Pulmonary artery endothelial cell (primary cell): ENCODE measurements at places on chromosomes 12 and 14. TPM values are rescaled to one million over a fixed set of nuclear protein-coding genes. Genes with fewer than 3 reads are reported as not detected.

RND1 gene
- total RNA-seq, result 1.4 and 3.7 TPM in 2 replicates

CPM gene
- total RNA-seq, result 0.40 TPM in 1 of 2 replicates, not detected in the other

GPR68 gene
- total RNA-seq, result 0.46 and 1.3 TPM in 2 replicates

LRTM2 gene
- not detected in 2 replicates for total RNA-seq

HCAR2 gene
- total RNA-seq, result not detected in 2 replicates

FOXN4 gene
- total RNA-seq, result not detected in 2 replicates

GPR65 gene
- total RNA-seq, result 0.07 TPM in 2 replicates

FOXG1 gene
- total RNA-seq, result 0.04 and 0.26 TPM in 2 replicates

PMCH gene
- 0.32 and 0.66 TPM in 2 replicates for total RNA-seq

ACSM4 gene
- not detected in 2 replicates for total RNA-seq

RBMS2 gene
- 21.6 and 25.7 TPM in 2 replicates for total RNA-seq

SERPINA5 gene
- 0.67 and 1.3 TPM in 2 replicates for total RNA-seq

TAS2R7 gene
- total RNA-seq, result not detected in 2 replicates

LTBR gene
- total RNA-seq, result 33.6 and 53.1 TPM in 2 replicates

ACTR6 gene
- 10.8 and 12.8 TPM in 2 replicates for total RNA-seq
